ENCODE measurements at places on chromosomes 12 and 14.

DNA sequence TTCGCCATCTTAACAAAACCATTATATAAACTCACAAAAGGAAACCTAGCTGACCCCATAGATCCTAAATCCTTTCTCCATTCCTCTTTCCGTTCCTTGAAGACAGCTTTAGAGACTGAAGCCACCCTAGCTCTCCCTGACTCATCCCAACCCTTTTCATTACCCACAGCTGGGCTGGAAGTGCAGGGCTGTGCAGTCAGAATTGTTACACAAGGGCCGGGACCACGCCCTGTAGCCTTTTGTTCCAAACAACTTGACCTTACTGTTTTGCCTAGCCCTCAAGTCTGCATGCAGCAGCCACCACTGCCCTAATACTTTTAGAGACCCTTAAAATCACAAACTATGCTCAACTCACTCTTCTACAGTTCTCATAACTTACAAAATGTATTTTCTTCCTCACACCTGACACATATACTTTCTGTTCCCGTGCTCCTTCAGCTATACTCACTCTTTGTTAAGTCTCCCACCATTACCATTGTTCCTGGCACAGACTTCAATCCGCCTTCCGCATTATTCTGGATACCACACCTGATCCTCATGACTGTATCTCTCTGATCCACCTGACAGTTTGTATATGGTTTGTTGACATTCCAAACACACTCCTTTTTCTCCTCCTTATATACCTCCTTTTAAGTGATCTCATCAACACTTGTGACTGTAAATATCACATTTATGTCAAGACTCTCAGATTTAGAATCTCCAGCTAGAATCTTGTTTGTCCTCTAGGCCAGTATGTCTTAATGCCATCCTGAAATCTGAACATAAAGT lies 208.7 kb downstream of the KITLG start:
- H3K4me3 ChIP-seq: no peak overlapping the region
- DNase-seq: no peak
- H3K27me3 ChIP-seq: peaks cover 7% of the 10 kb centered on the region
- H3K4me1 ChIP-seq: no peaks in the 10 kb centered on the region
- H3K36me3 ChIP-seq: no peaks in the 10 kb centered on the region

GRCh38 chr14:74976264-74977113 lies 21.1 kb upstream of the PGF start:
- no peaks in the 10 kb centered on the region for H3K36me3 ChIP-seq
- peaks cover 20% of the 10 kb centered on the region for H3K4me1 ChIP-seq
- DNase-seq: no peak

DNA sequence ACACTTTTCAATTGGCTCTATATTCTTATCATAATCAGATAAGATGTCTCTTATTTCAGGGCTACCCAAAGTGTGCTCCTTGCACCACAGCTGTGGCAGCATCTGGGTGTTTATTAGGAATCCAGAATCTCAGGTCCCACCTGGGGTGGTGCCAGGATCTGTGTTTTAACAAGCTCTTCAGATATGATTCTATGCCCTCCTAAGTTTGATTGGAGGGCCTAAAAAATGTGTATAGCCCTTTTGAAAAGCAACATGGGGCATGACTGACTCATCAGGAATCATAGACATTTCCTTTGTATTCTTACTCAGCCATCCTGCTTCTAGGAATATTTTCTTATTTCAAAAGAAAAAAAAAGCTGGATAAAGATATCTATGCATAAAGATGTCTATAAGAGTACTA lies 103.1 kb downstream of the HELB start:
- H3K36me3 ChIP-seq: no peaks in the 10 kb centered on the region
- peaks cover 2% of the 10 kb centered on the region for H3K4me1 ChIP-seq
- no peak overlapping the region for H3K4me3 ChIP-seq
- DNase-seq: no peak
- no peak overlapping the region for H3K27ac ChIP-seq

DNA sequence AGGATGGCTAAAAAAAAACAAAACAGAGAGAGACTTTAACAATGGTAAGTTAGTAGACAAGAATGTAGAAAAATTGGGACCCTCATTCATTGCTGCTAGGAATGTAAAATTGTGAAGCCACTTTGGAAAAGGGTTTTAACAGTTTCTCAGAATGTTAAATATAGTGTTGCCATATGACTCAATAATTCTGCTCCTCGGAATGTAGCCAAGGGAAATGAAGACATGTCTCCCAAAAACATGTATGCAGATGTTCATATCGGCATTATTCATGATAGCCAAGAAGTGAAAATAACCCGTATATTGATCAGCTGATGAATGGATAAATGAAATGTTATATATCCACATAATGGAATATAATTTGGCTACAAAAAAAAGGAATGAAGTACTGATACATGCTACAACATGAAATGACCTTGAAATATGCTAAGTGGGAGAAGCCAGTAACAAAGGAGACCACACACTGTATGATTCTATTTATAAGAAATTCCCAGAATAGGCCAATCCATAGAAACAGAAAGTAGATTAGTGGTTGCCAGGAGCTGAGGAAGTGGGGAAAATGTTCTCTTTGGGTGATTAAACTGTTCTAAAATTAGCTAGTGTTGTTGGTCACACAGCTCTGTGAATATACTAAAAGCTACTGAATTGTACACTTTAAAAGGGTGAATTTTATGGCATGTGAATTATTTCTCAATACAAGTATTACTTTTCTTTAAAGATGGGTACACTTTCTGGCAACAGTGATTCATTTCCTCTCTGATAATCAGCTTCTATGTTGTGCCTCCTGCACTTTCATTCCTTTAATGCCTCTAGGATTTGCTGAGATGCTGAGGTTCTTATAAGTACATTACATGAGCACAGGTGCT lies 132.5 kb downstream of the DAAM1 start:
- H3K27ac ChIP-seq: peak overlapping the region; percentile 38
- H3K4me1 ChIP-seq: peaks cover 9% of the 10 kb centered on the region
- H3K27me3 ChIP-seq: no peaks in the 10 kb centered on the region

DNA sequence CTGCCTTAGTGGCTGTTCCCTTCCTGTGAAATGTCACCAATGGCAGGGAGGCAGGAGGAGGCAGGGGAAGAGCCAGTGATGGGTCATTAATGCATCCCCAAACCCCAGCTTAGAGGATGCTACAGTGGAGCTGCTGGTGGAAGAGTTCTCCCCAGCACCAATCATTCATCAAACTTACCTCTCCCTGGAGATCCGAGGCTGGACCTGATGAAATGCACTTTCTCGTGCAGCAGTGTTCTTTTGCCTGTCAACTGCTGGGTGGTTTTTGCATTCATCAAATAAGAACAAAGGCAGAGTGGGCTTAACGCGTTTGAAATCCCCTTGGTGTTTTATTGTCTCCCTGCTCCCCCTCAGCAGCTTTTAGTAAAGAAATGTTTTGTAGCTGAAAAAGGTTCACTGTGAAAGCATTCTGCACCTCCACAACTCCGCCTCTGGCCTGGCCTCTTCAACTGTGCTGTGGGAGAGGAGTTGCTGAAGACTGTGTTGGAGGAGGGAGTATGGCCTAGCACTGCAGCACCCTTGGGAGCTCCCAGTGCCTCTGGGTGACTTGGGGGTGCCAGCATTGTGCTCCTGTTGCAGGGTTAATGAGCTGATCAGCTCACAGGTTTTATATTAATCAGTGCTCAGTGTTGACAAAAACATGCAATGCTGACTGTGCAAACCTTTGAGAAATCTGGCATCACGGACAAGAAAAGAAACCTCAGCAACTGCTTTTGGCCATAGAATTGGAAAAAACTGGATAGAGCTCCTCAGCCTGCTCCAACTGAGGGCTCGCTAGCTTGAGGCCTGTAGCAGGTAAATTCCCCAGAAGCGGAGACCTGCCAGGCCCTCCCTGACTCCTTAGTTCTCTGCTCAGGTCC lies 14.4 kb downstream of the TSPAN9 start:
- no peaks in the 10 kb centered on the region for H3K4me1 ChIP-seq
- H3K4me3 ChIP-seq: no peak overlapping the region
- no peak for DNase-seq

GRCh38 chr12:67472539-67472938 lies 176.0 kb upstream of the DYRK2 start:
- peaks cover 10% of the 10 kb centered on the region for H3K27me3 ChIP-seq
- peaks cover 4% of the 10 kb centered on the region for H3K4me1 ChIP-seq
- no peak for DNase-seq
- no peak overlapping the region for H3K27ac ChIP-seq

DNA sequence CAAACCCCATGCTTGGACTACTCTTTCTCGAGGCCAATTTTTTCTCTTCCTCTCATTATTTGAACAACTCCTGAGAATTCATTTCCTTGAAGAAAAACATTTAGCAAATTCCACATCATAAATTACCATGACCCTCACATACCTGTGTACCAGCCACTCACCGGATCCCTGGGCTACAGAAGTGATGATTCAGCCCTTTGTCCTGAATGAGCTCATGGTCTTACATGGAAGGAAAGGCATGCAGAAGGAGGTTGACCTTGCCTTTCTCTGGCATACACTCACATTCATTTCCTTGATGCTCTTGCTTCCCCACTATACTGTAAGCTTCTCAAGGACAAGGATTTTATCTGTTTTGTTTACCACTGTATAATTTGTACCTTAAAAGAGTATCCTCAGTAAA lies 191.5 kb downstream of the SLC5A8 start:
- H3K4me1 ChIP-seq: peaks cover 5% of the 10 kb centered on the region
- no peak overlapping the region for H3K4me3 ChIP-seq
- H3K36me3 ChIP-seq: no peaks in the 10 kb centered on the region
- peak overlapping the region; percentile 82 for H3K27ac ChIP-seq

- peaks cover 23% of the 10 kb centered on the region for H3K4me1 ChIP-seq
- no peak overlapping the region for H3K27ac ChIP-seq
- no peaks in the 10 kb centered on the region for H3K27me3 ChIP-seq
- H3K36me3 ChIP-seq: peaks cover 6% of the 10 kb centered on the region
- no peak overlapping the region for H3K4me3 ChIP-seq
Measured at GRCh38 chr14:102171173-102172020, 31.7 kb downstream of the WDR20 start.

DNA sequence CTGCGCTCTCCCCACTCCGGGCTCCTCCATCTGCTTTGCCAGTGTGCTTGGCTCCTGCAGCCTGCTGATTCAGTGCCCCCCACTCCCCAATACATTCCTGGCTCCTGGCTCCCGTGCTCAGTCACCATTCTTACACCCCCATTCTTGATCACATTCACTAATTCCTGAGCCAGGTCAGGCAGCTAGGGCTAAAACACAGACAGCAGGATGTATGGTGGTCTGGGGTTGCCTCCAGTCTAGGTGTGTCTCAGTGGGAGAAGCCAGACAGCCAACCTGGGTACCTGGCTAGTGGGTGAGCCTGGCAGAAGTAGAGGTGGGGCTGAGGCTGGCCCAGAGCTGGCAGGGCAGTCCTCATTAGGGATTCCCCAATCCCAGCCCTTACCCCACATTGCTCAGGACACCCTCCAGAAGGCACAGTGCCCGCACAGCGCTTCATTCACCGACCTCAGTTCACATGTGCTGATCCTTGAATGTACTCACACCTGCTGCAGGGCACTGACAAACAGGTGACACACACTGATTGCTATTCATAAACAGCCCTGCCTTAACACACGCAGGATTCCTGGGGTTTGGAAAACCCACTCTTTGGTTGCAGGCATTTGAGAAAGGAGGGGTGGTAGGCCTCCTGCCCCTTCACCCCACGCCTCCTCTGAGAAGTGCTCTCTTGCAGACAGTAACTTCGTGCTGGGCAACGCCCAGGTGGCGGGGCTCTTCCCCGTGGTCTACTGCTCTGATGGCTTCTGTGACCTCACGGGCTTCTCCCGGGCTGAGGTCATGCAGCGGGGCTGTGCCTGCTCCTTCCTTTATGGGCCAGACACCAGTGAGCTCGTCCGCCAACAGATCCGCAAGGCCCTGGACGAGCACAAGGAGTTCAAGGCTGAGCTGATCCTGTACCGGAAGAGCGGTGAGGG lies 1.7 kb downstream of the KCNH3 start:
- peaks cover 20% of the 10 kb centered on the region for H3K4me1 ChIP-seq
- peak overlapping the region; percentile 69 for H3K4me3 ChIP-seq
- peaks cover 15% of the 10 kb centered on the region for H3K36me3 ChIP-seq

GRCh38 chr12:52441320-52441911 lies 7.2 kb upstream of the KRT75 start:
- no peaks in the 10 kb centered on the region for H3K36me3 ChIP-seq
- H3K4me3 ChIP-seq: no peak overlapping the region
- peaks cover 20% of the 10 kb centered on the region for H3K4me1 ChIP-seq
- DNase-seq: no peak
- H3K27ac ChIP-seq: peak overlapping the region; percentile 44

DNA sequence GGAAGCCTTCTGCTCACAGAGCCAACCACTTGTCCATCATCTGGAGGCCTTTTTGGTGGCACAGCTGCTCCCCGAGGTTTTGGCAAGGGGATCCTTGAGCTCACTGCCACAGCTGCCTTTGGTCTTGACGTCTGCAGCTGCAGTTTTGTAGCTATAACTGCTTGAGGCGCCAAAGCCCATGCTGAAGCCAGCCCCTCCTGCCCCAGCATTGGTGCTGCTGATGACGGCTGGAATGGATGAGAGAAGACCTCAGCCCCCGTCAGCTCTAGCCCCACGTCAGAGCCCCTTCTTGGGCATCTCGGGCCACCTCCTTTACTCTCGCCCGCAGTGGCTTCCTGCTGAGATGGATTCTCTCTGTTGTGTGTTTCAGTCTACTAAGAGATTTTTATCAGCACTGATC lies 12.3 kb upstream of the KRT74 start:
- H3K27me3 ChIP-seq: peaks cover 43% of the 10 kb centered on the region
- no peak for DNase-seq
- no peaks in the 10 kb centered on the region for H3K4me1 ChIP-seq
- H3K4me3 ChIP-seq: no peak overlapping the region

GRCh38 chr12:12891881-12892355 lies 556 bp downstream of the GPRC5A start:
- no peak for DNase-seq
- H3K36me3 ChIP-seq: no peaks in the 10 kb centered on the region
- H3K4me3 ChIP-seq: peak overlapping the region; percentile 69
- H3K27ac ChIP-seq: peak overlapping the region; percentile 48
- peaks cover 60% of the 10 kb centered on the region for H3K27me3 ChIP-seq
- peaks cover 19% of the 10 kb centered on the region for H3K4me1 ChIP-seq

DNA sequence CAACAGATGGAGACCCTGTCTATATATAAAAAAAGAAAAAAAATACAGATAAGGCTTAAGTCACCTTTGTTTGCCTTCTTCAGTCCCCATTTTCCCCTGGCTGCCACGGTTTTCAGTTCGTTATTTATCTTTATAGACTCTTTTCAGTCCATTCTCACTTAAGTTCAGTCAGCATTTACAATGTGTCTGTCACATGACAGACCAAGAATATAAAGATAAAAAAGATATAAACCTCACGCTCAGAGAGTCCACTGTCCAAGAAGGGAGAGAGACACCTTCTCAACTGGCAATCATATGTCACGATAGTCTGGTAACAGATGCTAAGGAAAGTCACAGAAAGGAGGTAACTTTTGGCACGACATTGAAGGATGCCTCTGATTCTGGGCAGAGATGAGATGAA lies 13.4 kb upstream of the POLR3B start:
- peaks cover 33% of the 10 kb centered on the region for H3K4me1 ChIP-seq
- H3K36me3 ChIP-seq: peaks cover 3% of the 10 kb centered on the region
- H3K4me3 ChIP-seq: no peak overlapping the region
- no peak overlapping the region for H3K27ac ChIP-seq
- DNase-seq: no peak
- H3K27me3 ChIP-seq: no peaks in the 10 kb centered on the region

Data from progenitor cell of endocrine pancreas (in vitro differentiated cells).